Uterus (tissue), 4 donors: ENCODE measurements at places on chromosomes 12 and 14. TPM values are rescaled to one million over a fixed set of nuclear protein-coding genes. Genes with fewer than 3 reads are reported as not detected.

NUAK1 gene
- total RNA-seq, result 56.8 TPM

GRCh38 chr12:125124320-125124966, 59.2 kb downstream of the AACS start:
- no peaks in the 10 kb centered on the region for H3K36me3 ChIP-seq
- no peak overlapping the region for H3K4me3 ChIP-seq

TAS2R42 gene
- total RNA-seq, result not detected

- no peak overlapping the region for H3K4me3 ChIP-seq
- H3K4me1 ChIP-seq, result no peaks in the 10 kb centered on the region
- H3K27ac ChIP-seq, result no peak overlapping the region
- no peak for DNase-seq
These were observed 47.6 kb downstream of the UTP20 start for GRCh38 chr12:101327546-101327945.

- DNase-seq, result peak; percentile 16
- H3K27ac ChIP-seq, result no peak overlapping the region
- H3K4me1 ChIP-seq, result no peaks in the 10 kb centered on the region
- no peaks in the 10 kb centered on the region for H3K36me3 ChIP-seq
These were observed 54.1 kb upstream of the DIO3 start for GRCh38 chr14:101506926-101507835.

DNA sequence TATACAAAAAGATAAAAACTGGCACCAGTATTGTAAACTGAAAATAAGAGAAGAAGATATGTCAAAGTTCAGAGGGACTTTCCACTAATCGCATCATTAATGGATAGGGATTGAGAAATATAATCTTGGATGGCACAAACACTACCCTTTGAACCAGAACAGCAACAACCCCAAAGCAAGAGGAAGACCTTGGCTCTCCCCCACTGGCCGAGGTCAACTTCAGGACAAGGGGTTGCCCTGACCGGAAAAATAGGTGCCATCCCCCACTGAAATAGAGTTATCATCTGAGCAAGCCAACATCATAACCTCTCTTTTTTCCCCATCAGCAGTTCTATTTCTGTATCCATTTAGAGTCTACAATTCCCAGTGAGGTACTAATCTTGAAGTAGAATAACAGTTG, 72.4 kb upstream of the PCED1B start:
- H3K4me3 ChIP-seq, result no peak overlapping the region
- no peaks in the 10 kb centered on the region for H3K4me1 ChIP-seq
- DNase-seq, result no peak
- no peak overlapping the region for H3K27ac ChIP-seq
- no peaks in the 10 kb centered on the region for H3K27me3 ChIP-seq
- H3K36me3 ChIP-seq, result no peaks in the 10 kb centered on the region

- H3K27me3 ChIP-seq, result no peaks in the 10 kb centered on the region
- H3K4me3 ChIP-seq, result peak overlapping the region; percentile 24
- H3K27ac ChIP-seq, result peak overlapping the region; percentile 80
- H3K4me1 ChIP-seq, result no peaks in the 10 kb centered on the region
These were observed 1.8 kb downstream of the IGF1 start for GRCh38 chr12:102478405-102479098.

GRCh38 chr14:58414845-58415244, 12.5 kb downstream of the TIMM9 start:
- DNase-seq, result no peak
- no peaks in the 10 kb centered on the region for H3K27me3 ChIP-seq
- no peaks in the 10 kb centered on the region for H3K36me3 ChIP-seq
- H3K27ac ChIP-seq, result no peak overlapping the region

POTEM gene
- not detected for total RNA-seq

- no peaks in the 10 kb centered on the region for H3K27me3 ChIP-seq
- H3K27ac ChIP-seq, result peak overlapping the region; percentile 100
- H3K4me1 ChIP-seq, result peaks cover 20% of the 10 kb centered on the region
- no peak overlapping the region for H3K4me3 ChIP-seq
- DNase-seq, result no peak
- no peaks in the 10 kb centered on the region for H3K36me3 ChIP-seq
These were observed 16.0 kb upstream of the SLC38A2 start for GRCh38 chr12:46388427-46389021.

TMCC3 gene
- total RNA-seq, result 34.8 TPM

NCOR2 gene
- 76.5 TPM for total RNA-seq

GRCh38 chr14:59130462-59130861, 58.0 kb upstream of the DAAM1 start:
- H3K27ac ChIP-seq, result peak overlapping the region; percentile 24
- H3K36me3 ChIP-seq, result no peaks in the 10 kb centered on the region
- no peak overlapping the region for H3K4me3 ChIP-seq
- no peaks in the 10 kb centered on the region for H3K27me3 ChIP-seq
- H3K4me1 ChIP-seq, result peaks cover 5% of the 10 kb centered on the region

DNA sequence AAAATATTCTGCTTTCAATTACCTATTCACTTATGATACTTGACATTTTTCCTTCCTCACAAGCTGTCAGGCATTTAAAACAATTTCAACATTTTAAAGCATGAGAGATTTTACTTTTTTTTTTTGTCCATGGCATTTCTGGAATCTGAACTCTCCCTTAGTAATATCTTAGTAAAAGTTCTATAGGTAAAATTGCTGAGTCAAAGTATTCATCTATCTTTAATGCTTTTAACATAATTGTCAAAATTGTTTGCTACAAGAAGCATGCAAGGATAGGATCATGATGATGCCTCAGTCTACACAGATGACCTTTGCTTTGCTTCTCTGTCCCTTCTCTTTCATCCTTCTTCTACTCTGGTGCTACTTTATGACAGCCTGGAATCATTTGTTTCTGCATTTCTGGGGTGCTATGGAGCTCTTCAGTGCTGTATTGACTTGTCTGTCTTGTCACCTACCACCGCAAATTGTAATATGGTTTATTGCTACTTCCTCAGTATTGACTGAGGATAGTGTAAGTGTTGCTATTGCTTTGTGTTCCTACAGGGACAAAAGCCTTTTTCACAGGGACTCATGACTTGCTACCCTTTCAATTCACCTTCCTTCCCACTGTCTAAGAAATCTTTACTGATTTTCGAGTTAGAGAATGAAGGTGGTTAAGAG, 589.8 kb upstream of the ATP2B1 start:
- H3K4me1 ChIP-seq, result no peaks in the 10 kb centered on the region
- no peak overlapping the region for H3K4me3 ChIP-seq
- H3K27ac ChIP-seq, result no peak overlapping the region
- no peaks in the 10 kb centered on the region for H3K36me3 ChIP-seq
- no peaks in the 10 kb centered on the region for H3K27me3 ChIP-seq

DNA sequence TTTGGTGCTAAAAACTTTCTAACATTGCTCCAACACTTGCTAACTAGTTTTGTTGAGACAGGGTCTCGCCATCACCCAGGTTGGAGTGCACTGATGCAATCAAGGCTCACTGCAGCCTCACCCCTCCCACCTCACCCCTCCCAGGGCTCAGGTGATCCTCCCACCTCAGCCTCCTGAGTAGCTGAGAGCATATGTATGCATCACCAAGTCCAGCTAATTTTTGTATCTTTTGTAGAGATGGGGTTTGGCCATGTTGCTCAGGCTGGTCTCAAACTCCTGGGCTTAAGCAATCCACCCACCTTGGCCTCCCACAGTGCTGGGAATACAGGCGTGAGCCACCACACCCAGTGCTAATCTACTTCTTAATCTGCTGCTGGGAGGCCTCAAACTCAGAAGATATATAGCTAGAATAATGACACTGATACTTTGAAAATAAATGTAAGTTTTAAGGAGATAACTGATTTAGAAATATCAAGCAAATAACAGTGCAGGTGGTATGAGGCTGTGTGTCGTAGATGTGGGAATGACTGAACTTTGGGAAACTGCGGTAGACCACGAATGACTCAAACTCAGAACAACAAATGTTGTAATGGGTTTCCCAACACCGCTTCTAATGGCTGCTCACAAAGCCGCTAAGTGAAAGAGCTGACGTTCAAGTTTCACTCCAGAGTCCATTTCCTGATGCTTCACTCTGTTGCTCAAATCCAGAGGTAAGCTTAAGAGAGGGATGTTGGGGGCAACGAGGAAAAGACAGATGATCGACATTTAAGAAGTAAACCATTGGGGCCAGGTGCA, 10.0 kb downstream of the TMCC3 start:
- DNase-seq, result no peak
- H3K27ac ChIP-seq, result no peak overlapping the region
- H3K27me3 ChIP-seq, result no peaks in the 10 kb centered on the region
- no peaks in the 10 kb centered on the region for H3K36me3 ChIP-seq
- no peaks in the 10 kb centered on the region for H3K4me1 ChIP-seq

DNA sequence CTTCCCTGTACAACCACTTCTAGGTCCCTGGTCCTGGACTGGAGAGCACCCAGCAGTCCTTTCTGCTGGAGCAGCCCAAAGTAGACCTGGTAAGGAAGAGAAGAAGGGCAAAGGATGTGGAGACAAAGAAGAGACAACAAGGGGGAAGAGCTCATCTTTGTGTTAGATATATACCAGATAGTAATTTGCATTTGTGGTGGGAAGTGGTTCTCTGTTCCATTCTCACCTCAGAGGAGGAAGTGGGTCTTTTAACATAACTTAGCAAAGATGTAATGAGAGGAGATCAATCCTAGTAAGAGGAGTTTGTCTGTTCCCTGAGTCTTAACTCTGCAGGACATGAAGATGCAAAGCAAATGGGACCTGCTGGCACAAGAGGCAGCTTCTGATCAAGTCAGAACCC, 8.0 kb downstream of the CCDC198 start:
- no peaks in the 10 kb centered on the region for H3K36me3 ChIP-seq
- no peak overlapping the region for H3K27ac ChIP-seq
- no peak overlapping the region for H3K4me3 ChIP-seq
- H3K27me3 ChIP-seq, result no peaks in the 10 kb centered on the region
- no peaks in the 10 kb centered on the region for H3K4me1 ChIP-seq
- DNase-seq, result no peak

VRTN gene
- total RNA-seq, result not detected

CLEC4A gene
- 0.97 TPM for total RNA-seq

DNA sequence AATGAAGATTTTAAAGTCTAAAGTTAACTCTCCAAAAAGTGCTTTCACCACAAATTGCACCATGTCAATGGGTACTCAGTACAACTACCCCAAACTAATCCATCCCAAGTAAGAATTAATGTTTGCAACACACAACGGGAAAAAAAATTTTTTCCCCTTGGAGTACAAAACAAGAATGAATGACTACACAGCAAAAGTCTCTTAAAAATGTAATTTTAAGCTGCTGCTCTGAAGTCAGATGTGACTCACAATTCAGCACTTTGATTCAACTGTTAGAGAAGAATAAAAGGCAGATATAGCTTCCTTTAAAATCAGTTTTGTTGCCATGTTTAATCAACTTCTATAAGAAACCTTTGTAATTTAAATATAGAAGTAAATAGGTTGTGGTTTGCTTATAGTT, 42.5 kb upstream of the VPS33A start:
- no peak overlapping the region for H3K27ac ChIP-seq
- H3K4me1 ChIP-seq, result no peaks in the 10 kb centered on the region
- no peaks in the 10 kb centered on the region for H3K36me3 ChIP-seq
- no peaks in the 10 kb centered on the region for H3K27me3 ChIP-seq
- no peak for DNase-seq

C12orf54 gene
- not detected for total RNA-seq

KCNK10 gene
- total RNA-seq, result 0.14 TPM

CCDC196 gene
- not detected for total RNA-seq
